ENCODE measurements at places on chromosomes 6 and 20. TPM values are rescaled to one million over a fixed set of nuclear protein-coding genes. Genes with fewer than 3 reads are reported as not detected.

Gene SF3B5
- 141 TPM for total RNA-seq

Gene KLC4
- 17.0 TPM for total RNA-seq

Gene LGSN
- total RNA-seq: not detected

Gene BIRC7
- not detected for total RNA-seq

Gene CAGE1
- total RNA-seq: 0.12 TPM

Gene FAM83C
- total RNA-seq: not detected

Gene ULBP3
- total RNA-seq: 1.1 TPM

Gene SCRT2
- not detected for total RNA-seq

Gene FABP7
- total RNA-seq: not detected

Gene TCF21
- total RNA-seq: not detected

All from activated CD4-positive, alpha-beta T cell treated with anti-CD3 and anti-CD28 coated beads, Interleukin-2, amount 10 ng/mL, durations not matched to agents 7 days and 5 days (primary cell).